RPMI8226 (cell line): ENCODE measurements at places on chromosomes 6 and 20.

GRCh38 chr6:167442245-167442644, 117.4 kb downstream of the TTLL2 start:
- no peak for DNase-seq

GRCh38 chr6:81820422-81820821, 67.9 kb upstream of the TENT5A start:
- DNase-seq = no peak

DNA sequence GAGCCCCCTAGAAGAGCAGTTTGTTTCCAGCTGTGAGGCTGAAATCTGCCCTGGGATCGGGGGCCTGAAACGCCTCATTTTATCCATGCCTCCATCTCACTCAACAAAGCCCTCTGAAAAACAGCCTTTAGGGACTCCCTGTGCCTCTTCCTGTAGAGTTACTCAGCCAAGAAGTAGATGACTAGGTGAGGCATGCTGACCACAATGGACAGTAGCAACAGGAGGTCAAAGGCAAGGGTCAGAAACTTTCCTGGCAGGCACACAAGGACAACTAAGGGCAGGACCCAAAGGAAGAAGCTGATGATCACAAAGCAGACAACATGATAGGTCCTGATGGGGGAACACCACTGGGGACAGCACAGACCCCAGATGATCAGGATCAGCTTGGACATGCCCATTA, 12.8 kb downstream of the MAS1L start:
- no peak for DNase-seq

DNA sequence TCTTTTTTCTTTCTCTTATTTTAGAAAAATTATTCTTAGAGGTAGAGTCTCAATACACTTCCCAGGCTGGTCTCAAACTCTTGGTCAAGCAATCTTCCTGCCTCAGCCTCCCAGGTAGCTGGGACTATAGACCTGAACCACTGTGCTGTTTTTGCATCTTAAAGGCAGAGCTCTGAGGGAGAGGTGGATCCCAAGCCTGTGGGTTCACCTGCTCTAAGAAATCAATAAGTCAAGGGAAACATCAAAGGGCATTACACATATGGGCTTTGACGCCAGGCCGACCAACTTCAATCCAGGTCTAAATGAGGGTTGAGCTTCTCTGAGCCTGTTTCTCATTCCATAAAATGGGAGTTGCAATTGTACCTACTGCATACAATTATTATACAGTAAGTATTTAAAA, 223.9 kb downstream of the LY86 start:
- no peak for DNase-seq

DNA sequence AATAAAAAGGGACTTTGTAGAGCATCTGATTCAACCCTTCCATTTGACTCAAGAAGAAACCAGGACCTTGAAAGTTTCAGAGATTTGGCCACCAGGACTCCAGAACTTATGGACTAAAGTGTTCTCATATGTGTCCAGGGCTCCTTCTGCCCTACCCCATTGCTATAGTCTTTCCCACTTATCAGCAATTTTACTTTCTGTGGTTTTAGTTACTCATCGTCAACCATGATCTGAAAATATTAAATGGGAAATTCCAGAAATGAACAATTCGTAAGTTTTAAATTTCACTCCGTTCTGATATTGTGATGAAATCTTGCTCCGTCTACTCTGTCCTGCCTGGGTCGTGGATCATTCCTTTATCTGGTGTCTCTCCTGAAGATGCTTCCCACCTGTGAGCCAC, 259.8 kb downstream of the PHACTR1 start:
- no peak for DNase-seq

GRCh38 chr6:167154291-167154690, 3.5 kb downstream of the GPR31 start:
- DNase-seq = no peak

GRCh38 chr20:30168025-30168799, 1089.3 kb upstream of the DEFB115 start:
- no peak for DNase-seq

GRCh38 chr6:16758163-16758975, 2.9 kb downstream of the ATXN1 start:
- DNase-seq = no peak

DNA sequence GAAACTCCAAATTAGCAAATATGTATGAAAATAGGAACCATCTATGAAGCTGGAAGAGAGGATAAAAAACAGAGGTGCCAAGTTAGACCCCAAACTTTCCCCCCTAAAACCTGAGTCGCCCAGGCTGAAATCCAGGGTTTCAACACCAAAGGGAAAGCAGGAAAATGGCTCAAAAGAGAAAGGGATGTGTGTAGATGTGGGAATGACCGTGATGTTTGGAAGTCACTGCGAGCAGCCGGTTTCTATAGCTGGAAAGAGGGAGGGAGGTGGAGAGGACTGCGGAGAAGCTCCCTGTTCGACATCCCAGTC, 4.5 kb downstream of the RING1 start:
- DNase-seq = no peak

DNA sequence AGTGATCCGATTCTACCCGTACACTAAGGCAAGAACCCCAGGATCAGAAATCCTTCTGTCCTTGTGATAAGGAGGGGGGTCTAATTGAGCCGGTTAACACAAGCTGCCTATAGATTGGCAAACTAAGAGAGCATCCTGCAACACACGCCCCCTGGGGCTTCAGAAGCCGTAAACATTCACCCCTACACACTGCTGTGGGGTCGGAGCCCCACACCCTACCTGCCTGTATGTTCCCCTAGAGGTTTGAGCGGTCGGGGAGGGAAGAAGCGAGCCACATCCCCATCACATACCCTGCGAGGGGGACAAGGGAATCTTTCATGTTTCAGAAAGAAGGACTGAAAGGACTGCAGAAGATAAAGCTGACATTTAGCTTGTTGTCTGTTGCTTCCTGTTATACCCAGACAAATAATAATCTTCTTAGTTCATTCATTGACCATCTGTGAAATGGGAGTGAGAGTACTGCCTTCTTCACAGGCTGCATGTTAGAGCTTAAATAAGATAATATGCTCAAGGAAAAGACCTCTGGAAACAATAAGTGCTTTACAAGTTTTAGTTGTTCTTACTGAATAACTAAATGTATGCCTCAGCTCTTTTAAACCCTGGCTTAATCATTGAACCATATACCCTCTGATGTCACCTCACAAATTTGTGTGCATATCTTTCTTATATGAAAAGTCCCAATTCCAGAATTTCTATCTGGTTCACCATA, 74.2 kb upstream of the RNF217 start:
- DNase-seq = no peak

GRCh38 chr20:32650401-32650944, 23.3 kb downstream of the C20orf203 start:
- DNase-seq = no peak

DNA sequence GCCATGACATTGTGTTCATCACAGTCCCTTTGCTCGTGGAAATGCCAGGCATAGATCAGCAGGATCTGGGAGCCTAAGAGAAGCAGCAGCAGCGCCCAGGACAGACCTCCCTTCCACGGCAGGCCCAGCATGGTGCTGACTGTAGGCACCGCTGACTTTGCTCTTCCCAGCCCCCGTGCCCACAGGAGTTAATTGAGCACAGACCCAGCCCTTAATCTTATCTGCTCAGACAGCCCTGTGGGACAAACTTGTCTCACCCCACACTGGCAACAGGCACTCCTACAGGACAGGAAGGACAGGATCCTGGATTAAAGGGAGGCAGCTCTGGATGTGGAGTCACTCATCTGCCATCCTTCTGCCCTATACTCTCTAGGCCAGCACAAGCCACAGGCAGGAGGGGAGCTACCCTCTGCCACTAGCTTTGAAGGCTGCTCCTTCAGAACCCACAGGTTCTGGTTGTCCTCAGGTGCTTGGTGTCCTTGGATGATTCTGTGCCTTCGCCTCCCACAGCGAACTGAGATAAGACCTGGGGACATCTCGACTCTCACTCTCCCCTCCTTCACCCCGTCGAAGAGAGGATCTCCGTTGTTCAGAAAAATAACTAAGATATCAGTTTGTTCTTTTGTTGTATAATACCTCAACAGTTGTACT, at the start of gene CST9L:
Gene CST9L (minus strand): TSS at position 165 of the 651 bp plus-strand sequence. CDS start 34 bp downstream, at position 131.
- no peak for DNase-seq
